ENCODE measurements at places on chromosomes 16 and 17.
A peak's percentile ranks its signal among the peaks of the same experiment; 100 is the strongest.

DNA sequence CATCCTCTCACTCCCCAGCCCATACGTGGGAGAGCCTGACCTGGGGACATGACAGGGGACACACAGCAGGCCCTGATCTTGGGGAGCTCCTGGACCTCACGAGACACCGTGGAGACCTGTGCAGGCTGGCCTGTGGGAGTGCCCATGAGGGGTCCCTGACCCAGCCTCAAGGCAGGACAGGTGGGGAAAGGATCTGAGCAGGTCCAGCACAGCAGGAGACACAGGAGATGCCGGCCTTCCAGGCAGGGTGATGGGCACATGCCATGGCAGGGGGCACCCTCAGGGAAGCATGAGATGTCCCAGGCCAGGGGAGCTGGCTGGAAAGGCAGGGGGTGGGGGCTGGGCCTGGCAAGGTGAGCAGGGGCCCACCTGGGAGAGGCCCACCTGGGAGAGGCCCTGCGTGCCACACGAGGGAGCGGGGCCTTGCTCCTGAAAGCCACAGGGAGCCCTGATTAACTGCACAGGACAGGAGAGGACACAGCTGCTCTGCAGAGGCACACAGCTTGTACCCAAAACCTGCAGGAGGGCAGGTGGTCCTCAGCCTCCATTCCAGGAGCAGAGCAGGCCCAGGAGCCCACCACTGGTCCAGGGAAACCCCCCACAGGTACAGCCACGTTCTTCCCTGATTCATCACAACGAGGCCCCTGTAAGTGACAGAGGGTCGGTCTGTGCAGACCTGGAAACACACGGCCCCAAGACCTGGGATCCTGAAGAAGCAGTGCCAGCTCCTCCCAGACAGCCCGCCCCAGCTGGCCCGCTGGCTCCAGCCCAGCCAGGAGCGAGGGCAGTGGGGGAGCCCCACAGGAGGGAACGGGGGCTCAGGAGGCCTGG, 26.6 kb upstream of the KRT17 start:
- DNase-seq, result no peak

GRCh38 chr17:67293251-67294203, 48.5 kb upstream of the HELZ start:
- DNase-seq, result peak; percentile 74

DNA sequence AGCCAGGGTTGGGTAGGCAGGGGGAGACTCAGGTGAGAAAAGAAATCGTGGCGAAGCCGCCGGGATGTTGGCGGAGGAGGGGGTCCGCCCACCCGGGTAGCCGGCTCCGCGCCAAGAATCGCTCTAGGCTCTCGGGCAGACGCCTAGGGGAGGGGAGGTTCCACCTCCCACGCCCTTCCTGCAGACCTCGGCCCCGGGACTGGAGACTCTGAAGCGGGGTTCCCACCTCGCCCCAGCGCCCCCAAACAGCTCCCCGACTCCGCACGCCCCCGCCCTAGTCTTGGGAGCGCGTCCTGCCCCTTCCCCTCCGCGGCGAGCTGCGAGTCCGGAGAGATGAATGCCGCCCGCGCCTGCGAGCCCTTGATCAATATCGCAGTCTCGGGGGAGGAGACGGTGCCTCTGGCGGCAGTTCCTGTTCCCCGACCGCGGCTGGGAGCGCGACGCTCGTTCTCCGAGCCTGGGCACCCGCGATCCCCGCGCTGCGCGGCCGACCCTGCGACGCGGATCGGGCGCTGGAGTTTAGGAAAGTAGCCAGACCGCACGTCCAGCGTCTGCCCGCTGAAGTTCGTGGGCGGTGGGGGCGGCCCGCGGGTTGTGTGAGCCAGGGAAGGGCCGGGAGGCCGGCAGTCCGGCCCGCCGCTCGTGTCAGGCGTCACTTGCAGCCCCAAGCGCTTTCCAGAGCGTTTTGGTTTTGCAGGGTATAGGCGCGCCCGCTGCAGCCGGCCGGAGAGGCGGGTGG, 790 bp downstream of the CRHR1 start:
- peak; percentile 16 for DNase-seq

DNA sequence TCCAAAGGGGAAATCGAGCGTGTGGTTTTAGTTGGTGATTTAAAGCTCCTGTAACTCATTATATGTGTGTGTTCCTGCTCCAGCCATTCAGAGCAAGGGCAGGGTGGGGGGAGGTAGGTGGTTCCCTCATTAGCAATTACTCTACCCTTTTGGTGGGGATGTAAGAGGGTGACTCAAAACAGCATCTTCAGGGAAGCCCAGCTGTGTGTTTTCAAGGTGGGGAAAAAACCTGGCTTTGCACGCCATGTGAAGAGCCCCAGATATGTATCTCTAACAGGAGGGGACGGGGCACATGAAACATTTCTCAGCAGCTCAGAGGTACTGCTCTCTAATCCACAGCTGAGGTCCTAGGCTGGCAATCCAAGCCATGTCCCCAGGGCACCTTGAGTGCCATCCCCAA, 241.3 kb upstream of the ZFHX3 start:
- no peak for DNase-seq

DNA sequence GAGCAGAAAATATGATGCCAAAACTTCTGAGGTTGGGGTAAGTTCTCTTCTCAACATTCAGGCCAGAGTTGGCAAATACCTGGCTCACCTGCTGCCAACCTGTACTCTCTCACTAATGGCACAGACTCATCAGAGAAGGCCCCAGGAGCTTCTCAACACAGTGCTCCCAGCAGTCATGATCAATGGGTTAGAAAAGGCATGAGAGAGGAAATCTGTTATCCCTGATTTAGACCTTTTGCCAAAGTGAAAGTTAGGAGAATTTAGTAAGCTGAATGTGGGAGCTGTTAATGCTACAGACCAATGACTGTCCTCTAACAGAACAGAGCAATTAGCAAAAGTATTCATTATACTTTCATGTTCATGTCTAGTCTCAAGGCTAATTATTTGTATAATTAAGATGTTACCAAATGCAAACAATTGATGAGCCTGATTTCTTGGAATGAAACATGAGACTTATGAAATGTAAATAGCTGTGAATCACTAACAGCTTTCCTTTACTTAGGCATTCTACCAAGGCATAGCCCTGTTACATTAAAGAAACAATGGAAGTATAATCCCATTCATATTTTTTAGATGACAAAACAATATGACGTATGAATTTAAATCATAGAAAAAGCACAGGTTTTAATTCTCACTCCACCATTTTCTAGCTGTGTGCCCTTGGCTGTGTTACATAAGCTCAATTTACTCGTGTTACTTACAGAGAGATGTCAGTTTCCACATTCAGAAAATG, 68.7 kb upstream of the MARCHF10 start:
- DNase-seq, result no peak

GRCh38 chr17:31908386-31908785, 6.9 kb upstream of the UTP6 start:
- no peak for DNase-seq

- DNase-seq, result no peak
Measured at GRCh38 chr17:83019376-83019775, 60.0 kb upstream of the METRNL start.

All from CD4-positive, alpha-beta T cell treated with Interleukin-17A for 1 hour (primary cell).